ENCODE measurements at places on chromosomes 1 and 21.
A peak's percentile ranks its signal among the peaks of the same experiment; 100 is the strongest.

- no peak for DNase-seq
These were observed 161.6 kb downstream of the GLUL start for GRCh38 chr1:182229921-182230491.

GRCh38 chr1:32770741-32771548 lies 46.2 kb downstream of the YARS1 start:
- DNase-seq = no peak

DNA sequence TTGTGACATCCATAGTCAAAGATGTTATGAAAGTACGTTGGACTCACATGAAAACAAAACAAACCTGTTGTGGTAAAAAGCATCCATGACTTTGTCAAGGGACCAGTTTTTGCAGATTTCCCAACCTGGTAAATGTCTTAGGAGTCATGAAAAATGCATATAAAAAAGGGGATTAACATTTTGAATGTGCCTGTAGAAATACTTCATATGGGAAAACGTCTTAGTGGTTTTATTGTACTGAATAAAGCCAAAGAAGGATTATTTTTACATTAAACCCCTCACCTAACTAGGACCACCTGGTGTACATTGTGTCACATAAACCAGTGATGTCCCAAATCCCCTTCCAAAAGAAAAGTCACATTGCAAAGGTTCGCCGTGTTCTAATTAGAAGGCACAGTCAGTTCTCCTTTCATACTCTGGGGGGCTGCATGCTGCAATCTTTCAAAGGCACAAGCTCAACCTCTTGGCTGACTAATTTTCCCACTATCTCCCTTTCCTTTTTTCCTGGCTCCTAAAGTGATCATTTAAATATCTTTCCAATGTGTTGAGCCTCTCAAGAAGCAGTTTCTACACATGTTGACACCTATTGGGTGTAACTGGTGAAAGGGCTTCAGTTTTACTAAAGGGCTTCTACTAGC lies 119.8 kb upstream of the SPAG17 start:
- no peak for DNase-seq

DNA sequence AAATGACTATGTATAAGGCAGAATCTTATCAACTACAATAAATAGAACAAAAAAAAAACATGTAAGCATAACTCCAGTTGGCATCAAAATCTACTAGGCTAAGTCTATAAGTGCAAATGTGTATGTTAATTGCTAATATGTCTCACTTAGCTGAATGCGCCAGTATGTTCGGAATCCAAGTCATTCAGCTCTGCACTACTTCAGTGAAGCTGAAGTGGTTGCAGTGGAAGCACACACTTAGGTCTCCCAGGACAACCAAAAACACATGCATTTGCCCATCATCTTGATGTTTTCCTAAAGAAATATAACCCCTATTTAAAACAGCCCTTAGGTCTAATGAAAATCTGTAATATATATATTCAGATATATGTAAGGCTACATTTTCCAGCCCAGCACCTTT lies 41.0 kb upstream of the RGS2 start:
- no peak for DNase-seq

DNA sequence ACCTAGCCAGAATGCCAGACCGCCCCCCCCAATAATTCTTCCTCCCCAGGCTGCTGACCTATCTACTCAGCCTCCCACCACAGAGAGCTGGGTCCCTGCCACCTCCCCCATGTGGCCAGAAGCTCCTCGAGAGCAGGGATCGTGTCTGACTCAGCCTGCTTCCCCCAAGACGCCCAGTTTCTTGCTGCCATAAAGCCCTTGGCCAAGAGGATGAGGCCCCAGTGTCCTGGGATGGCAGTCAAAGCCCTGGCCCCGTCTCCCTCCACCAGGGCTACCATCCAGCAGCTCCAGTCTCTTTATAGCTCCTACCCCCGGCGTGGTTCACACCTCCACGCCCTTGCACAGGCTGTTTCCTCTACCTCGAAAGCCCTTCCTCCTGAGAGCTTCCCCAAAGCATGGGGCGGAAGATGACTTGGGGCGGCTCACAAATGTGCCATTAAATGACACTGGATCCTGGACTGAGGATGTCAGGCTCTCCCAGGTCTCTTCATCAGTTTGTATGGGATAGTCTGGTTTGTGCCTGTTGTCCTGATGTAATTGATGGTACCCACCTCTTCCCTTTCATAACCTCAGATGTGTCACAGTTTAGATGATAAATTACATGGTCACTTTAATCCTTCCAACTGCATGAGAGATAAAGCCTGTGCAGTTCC lies 13.2 kb downstream of the ADGRB2 start:
- DNase-seq = no peak

- no peak for DNase-seq
These were observed 142.2 kb downstream of the NFIA start for GRCh38 chr1:61224609-61225008.

- no peak for DNase-seq
These were observed 14.9 kb downstream of the TRIM33 start for GRCh38 chr1:114496089-114496488.

DNA sequence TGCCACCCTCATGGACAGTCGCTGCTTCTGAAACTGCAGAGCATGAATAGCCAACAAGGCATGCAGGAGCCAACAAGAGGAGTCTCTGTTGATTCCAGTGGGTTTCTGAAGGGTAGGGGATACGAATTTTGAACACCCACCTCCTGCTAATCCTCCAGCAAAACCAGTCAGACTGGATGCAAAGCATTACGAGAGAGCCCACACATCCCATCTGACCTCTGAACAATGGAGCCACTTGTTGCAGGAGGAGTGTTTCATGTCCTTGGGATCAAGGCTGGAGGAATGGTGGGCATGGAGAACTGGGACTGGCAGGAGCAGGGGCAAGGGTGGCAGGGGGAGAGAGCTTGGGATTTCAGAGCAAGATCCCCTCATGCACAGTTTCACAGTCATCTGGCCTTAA lies 1.6 kb downstream of the VTCN1 start:
- DNase-seq = no peak

- no peak for DNase-seq
These were observed 12.0 kb downstream of the AKT3 start for GRCh38 chr1:243837907-243838535.

- DNase-seq = no peak
These were observed 30.1 kb downstream of the PALMD start for GRCh38 chr1:99675994-99676393.

DNA sequence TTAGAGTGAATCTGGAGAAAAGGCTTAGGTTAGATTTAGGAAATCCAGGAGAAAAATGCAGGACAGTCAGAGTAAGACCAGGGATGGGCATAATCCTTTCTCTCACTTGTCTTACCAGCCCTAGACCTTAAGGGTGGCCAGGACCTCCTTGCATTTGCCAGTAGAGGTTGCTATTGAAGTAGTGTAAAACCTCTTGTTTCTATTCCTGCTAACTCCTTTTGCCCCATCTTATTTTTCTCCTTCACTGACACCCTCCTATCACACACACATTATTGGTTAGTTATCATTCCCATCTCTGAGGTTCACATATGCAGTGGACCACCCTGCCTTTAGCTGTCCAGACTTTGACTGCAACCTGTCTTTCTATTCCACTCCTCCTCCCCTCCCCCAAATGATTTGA lies 75.0 kb upstream of the MACF1 start:
- no peak for DNase-seq

DNA sequence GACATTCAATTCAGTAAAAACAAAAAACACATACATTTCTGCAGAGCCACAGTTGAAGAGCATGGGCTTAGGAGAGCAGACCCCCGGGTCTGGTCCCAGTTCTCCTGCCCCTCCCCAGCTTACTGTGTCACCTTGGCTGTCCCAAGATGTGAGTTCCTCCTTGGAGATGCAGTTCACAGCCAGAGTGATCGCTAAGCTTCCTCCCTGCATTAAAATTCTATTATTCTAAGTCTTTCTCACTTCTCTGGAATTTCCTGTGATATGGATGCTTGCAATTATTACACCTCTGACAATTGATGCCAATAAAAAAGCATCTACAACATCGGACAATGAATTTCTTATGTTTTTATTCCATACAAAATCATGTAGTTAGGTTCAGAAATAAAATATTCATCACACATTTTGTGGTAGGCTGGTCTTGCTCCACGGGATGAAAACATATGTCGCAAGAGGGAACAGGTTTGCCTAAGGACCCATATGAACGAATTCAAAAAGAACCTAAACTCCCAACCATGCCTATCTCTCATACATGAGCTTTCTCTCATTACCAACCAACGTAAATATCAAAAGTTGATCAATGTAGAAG lies 328.5 kb upstream of the RUNX1 start:
- DNase-seq = no peak

GRCh38 chr1:156642265-156643048 lies 540 bp downstream of the BCAN start:
- peak; percentile 46 for DNase-seq

DNA sequence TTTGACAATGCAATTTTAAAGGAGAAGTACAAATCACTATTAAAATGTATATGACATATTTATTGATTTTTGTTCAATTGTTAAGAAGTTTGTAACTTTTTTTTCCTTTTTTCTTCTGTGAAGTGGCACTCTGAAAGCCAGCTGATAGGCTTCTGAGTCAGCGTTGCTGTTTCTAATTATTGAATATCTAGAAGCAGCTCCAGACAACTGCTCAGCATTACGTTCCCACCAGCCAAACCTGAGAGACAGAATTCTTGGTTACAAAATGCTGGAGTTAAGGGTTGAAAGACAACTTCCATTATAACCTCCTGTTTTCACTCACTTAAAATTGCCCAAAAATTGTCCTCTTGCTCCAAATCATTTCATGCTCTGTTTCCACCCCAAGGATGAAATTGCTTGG lies 31.4 kb upstream of the LMX1A start:
- DNase-seq = no peak

GRCh38 chr1:9749361-9749760 lies 74.4 kb downstream of the CLSTN1 start:
- DNase-seq = no peak

DNA sequence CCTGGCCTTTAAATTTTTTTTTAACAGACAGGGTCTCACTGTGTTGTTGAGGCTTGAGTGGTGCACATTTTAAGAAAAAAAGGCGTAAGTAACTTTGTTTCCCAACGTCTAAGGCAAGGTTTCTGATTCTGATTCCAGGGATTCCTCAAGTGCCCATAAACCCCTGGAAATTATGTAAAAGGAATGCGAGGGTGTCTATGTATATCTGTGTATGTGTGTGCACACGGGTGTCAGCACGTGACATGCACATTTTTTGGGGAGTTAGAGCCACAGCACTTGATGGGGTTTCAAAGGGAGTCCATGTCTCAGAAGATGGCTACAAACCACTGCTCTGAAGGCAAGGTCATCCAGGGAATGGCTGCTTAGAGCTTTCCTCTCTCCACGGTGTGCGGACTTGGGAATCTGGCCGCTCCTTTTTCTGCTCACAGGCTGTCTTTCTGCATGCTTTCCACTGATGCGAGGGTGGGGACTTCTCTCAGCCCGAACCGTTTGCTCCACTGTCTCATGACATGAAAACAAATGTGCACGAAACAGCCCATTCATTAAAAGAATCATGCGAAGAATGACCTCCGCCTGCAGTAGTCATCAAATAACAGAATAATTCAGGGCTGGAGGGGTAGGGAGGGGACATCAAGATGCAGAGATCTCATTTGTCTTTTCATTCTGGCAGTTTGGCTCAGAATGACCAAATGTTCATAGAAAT lies 18.7 kb upstream of the RERE start:
- no peak for DNase-seq

GRCh38 chr1:9181990-9182783 lies 52.4 kb upstream of the H6PD start:
- DNase-seq = no peak

- DNase-seq = no peak
These were observed 162.5 kb downstream of the ROR1 start for GRCh38 chr1:63936276-63936675.

DNA sequence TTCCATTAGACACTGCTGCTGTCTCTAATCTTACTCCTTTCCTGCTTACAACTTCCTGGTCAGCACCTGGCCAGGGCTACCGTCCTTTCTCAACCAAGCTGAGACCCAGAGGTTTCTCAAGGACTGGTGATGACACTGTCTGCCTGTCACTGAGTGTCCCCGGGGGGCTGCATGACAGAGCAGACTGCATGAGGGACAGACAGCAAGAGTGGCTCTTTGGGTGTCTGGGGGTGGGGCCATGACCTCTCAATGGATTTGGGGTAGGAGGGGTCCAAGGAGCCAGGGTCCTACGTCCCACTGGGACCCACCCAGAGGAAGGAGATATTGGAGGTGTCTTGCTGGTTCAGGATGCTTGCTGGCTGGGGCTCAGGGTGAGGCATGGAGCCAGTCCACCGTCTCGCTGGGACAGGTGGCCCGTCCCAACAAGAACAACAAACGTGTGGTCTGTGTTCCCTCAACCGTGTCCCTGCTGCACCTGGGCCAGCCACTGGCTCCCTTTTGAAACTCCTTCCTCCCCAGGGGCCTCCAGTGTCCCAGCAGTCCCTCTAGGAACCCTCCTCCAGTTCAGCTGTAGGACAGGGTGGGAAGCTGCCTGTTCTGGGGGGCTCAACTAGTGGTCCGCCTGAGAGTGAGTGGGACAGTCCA lies 344.6 kb upstream of the AJAP1 start:
- no peak for DNase-seq

DNA sequence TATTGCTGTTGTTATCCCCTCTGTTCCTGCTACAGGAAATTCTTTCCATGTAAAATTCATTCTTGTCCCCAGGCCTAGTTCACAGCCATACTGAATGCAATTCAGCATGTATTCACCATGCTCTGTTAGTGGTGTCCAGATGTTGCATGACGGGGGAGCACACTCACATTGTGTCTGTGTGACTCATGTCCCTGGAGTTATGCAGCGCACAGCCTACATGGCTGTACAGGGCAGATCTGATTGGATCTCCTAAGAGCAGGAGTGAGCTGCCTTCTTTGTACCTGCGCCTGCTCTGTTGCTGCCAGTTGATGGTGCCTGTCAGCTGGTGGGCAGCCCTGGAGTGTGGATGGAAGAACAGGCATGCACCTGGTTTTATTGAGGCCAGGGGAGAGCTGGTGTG lies 17.6 kb downstream of the HTR6 start:
- DNase-seq = no peak

DNA sequence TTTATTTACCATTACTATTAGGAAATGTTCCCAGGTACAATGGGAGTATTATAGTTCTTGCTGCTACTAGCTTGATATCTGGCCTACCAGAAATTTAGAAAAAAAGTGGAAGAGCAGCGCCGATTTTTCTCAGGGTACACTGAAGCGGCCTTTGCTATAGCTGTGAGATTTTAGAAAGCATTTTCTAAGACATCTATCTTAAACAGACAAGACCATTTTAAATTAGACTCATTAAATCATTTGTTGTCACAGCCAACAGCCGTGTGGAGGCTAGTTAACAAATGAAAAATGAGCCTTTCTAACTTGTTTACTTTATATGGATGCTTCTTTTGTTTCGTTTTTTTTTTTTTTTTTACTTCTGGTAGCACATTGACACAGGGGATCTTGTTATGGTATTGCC lies 183.2 kb upstream of the ZRANB2 start:
- DNase-seq = peak; percentile 20

GRCh38 chr1:156813750-156814570 lies 2.7 kb downstream of the SH2D2A start:
- DNase-seq = peak; percentile 78

GRCh38 chr1:177825276-177825901 lies 144.5 kb downstream of the SEC16B start:
- DNase-seq = no peak

Data from NCI-H146 (cell line).